ENCODE measurements at places on chromosomes 5 and 9.

DNA sequence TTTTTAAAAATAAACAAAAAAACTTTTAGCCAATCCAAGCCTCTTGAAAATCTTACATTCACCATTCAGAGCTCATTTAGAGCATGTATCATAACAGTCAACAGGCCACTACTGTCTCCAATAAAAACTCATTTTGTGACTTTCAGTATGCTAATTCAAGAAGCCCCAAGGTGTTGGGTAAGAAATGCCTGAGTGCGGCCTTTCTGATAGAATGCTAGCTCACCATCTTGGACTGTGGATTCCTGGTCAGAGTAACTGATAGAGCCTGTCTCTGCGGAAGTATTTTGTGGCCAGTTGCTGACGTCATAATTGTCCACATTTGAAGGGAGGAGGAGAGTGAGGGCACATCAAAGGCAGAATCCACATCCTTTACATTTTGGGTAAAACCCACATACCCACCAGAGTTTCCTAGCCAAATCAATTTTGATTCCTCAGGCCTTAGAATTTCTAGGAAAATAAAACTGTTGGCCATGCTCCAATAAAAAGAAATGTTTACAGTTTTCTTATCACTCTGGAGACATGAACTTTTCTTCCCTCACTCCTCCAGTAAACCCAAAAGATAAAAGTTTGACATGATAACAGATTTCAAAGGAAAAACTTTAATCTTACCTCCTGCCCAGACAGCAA is 41.1 kb upstream of the ERCC6L2 start:
- no peak for DNase-seq

GRCh38 chr9:89036891-89037290 is 45.6 kb downstream of the S1PR3 start:
- DNase-seq = no peak

DNA sequence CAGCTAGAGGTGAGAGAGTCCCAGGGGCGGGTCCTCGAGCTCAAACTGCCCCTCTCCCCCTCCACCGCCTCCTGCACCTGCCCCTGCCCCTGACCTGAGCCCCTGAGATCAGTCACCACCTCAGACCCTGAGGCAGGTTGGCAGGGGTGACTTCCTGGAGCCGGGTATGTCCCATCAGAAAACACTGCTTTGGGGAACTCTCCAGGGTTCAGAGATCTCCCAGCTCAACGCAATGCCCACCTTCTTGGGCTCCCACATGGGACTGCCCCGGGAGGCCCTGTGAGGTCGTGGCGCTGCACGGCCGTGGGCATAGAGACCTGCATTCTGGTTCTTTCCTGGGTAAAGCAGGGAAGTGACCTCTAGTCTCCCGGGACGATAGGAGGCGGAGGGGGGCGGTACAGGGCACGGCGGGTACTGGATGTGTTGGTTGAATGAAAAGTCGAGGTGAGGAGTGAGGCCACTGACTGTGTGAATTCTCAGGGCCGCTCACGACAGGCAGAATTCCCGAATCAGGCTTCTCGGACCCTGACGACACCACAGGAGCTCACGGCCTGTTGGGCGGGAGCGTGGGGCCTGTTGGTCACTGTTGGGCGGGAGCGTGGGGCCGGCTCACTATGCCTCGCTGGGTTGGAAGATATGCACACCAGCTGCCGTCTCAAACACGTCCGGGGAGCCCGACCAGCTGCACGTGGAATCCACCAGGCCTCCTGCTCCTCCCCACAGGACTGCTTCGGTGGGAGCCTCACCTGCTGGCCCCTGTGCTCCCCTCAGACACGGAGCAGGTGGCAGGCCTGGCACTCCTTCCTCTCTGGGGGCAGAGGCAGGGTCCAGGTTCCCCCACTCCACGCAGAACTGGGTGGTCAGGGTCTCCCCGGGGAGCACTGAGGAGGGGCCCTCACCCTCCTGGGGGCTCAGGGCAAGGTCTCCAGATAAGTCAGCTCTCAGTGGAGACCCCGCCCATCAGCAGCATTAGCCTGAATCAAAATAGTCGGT is 178.0 kb upstream of the PPP1R26 start:
- no peak for DNase-seq

DNA sequence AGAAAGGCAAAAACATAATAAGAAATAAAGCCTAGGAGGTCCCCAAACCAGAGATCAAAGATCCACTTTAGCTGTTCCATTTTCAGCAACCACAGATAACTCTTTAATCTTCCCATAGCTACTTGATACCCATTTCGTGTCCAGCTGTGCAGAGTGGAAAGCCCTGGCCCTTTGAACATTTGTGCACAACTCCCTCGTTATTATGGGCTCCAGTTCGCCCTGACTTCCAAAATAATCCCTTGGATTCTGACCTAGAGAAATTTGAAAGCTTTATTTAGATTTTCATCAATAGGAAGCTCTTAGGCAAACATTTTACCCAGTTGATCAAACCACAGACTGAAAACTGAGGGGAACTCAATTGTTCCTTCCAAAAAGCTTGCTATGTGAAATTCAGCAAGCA is 4.8 kb downstream of the MYOT start:
- no peak for DNase-seq

GRCh38 chr5:136053336-136054141 is 24.8 kb downstream of the TGFBI start:
- no peak for DNase-seq

- DNase-seq = no peak
Observed at GRCh38 chr5:81901586-81901985, 70.2 kb upstream of the ATG10 start.

GRCh38 chr9:12718482-12719026 is 25.4 kb downstream of the TYRP1 start:
- DNase-seq = no peak

DNA sequence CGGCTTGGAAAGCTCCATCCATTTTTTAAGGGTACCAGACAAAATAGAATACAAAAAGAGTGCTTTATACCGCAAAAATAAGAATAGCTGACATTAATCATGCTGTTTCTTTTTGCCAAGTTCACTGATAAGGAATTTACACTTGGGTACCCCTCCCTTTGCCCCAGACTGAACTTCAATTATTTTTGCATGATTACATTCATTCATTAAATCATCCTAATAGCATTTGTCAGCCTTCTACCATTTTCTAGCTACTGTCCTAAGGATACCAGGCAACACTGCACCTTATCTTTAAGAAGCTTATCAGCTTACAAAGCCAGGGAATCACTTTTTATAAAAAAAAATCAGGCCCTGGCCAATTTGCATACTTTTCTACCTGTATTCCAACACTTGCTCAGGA is 48.4 kb downstream of the YIPF5 start:
- DNase-seq = no peak

DNA sequence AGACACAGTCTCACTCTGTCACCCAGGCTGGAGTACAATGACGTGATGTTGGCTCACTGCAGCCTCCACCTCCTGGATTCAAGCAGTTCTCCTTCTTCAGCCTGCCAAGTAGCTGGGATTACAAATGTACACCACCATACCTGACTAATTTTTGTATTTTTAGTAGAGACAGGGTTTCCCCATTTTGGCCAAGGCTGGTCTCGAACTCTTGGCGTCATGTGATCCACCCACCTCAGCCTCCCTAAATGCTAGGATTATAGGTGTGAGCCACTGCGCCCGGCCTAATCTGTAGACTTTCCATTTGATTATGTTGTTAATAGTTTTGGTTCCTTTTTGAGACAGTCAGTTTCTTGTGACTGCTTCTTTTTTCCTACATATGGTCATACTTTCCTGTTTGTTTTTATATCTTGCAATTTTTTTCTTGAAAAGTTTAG is 31.0 kb downstream of the MTREX start:
- DNase-seq = no peak

DNA sequence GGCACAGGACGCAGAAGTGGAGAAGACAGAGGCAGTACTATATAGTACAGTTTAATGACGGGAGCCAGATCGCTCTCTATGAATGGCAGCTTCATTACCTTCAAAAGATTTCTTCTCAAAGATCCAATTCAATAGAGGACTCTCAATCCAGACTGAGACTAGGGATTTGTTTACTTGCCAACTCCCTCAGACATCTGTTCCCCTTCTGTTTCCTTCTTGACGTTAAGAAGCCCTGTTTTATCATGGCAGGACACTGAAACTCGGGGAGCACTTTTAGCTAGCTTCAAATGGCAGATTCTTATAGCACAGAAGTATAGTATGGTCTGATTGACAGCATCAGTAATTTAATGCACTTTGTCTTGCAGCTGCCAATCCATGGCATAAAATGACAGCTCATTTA is 747.3 kb upstream of the C9orf72 start:
- no peak for DNase-seq

GRCh38 chr5:126339215-126339805 is 83.9 kb upstream of the GRAMD2B start:
- DNase-seq = peak; percentile 2

- DNase-seq = no peak
Observed at GRCh38 chr5:144711172-144711571, 540.5 kb downstream of the KCTD16 start.

DNA sequence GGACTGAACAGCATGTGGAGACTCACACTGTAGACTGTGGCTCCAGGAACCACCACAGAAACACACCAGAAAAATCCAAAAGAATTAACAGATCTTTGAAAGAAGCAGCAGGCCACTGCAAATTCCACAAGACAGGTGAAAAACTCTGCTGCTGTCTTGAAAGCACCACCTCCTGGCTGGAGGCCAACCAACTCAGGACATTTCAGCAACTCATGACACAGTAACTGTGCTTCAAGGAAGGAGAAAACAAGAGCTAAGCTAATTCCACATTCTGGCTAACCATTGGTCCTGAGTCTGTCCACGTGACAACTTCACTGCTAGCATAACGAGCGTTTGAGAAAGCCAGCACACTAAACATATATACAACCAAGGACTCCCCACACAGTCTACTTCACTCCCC is 625.1 kb downstream of the PRELID2 start:
- DNase-seq = no peak

DNA sequence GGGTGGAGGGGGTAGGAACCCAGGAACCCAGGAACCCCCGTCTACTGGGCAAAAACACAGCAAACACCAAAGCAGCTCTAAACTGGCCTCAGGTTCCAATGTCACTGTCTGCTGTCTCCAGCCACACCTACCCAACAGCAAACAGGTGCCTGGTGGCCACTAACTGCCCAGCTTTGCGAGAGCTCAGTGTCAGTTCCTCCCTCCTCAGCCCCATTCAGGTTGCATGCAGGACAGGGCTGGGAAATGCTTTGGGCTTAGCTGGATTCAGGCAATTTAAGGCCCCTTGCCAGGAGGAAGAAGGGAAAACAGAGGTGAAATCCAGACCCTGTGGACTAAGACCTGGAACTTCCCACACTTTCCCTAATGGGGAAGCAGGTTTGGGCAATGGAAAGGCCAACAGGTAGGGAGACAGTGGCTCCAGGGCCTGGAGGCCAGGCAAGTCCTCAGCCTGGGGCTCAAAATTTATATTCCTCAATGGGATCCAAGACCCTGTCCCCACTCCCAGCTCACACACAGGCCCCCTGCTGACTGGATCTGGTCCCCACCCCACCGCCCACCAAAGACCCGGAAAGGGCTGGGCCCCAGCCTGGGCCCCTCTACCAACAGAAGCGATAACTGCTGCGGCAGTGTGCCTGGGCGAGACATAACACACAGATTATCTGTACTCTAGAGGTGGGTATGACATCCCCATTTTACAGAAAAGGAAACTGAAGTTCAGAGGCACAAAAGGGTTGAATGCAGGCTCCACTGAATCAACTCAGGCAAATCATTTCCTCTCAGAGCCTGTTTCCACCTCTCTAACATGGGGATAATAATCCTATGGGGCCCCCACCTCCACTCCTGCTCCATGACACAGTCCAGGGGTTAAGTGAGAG is 3.5 kb downstream of the EEIG1 start:
- DNase-seq = no peak

DNA sequence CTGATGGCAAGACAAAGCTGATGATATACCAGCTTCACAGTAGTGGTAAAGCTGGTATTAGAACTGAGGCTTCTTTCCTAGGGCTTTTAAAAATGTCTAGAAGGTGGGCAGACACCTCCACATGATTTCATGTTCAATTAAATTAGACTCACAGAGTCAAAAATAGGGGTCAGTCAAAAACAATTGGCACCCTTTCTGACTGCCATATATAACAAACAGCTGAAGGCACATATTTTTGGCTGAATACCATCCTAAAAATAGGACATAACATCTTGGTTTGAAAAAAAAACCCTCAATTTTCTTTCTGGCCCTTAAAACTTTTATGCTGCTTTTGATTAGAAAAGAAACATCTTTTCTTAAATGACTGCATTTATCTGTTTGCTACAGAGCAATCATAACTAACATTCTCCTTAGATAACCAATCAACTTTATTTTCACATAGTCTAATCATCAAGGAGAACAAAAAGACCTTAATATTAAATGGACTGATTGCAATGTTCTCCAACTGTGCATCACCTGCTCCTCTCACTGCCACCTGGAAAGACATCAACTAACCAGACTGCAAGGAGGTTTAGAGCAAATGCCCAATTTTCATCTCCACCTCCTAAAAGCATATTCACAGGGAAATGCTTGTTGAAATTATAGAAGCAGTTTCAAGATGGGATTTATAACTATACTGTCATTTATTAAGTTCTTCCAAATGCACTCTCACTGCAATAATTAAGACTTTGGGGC is 3.2 kb downstream of the SGTB start:
- DNase-seq = no peak

GRCh38 chr9:4842734-4843133 is 50.0 kb downstream of the RCL1 start:
- DNase-seq = no peak

- DNase-seq = no peak
Observed at GRCh38 chr9:126147186-126147935, 179.3 kb upstream of the MVB12B start.

DNA sequence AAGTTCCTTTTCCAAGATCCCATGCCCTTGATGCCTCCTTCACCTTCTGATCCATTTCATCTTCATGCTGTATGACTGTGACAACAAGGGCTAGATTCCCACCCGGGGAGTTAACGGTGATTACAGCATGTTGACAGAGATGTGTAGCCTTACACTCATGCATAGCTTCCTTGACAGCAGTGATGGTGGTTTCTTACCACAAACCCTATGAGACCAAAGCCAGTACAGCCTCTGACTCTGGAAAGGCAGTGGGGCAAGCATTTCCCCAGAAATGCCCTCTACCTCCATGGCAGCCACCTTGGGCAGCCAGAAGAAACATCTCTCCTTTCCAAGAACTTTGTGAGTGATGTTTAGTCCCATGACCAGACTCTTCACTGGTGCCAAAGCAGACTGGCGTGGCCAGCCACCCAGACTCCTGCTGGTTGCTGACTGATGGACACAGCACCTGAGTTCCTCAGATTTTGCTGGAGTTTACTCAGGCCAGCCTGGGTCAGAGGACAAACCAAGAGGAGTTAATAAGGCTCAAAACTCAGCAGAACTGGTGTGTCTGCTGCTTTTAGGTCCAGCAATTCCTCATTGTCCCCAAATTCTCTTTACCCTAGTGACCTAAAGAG is 199.7 kb upstream of the SLC27A6 start:
- DNase-seq = no peak

DNA sequence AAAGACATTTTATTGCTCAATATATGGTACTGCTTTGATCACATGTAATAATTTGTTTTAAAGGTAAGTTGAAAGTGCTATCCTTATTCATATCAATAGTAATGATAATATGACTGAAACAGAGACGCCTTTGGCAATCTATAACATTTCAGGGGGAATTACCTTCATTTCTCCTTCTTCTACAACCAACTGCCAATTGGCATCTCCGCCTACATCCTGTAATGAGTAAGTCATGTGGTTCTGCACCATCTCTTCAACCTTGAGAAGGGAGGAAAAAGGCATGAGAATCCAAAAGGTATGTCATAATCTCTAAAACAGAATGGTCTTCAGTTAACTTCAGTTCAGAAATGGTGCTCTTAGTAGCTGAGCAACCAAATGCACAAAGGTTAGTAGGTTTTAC is 52.4 kb downstream of the HMGCR start:
- DNase-seq = no peak
